Peyer's patch (tissue), 4 donors: ENCODE measurements at places on chromosomes 5 and 9. TPM values are rescaled to one million over a fixed set of nuclear protein-coding genes. Genes with fewer than 3 reads are reported as not detected.

- DNase-seq: no peak
These were observed 21.3 kb upstream of the LMX1B start for GRCh38 chr9:126592461-126592860.

DNA sequence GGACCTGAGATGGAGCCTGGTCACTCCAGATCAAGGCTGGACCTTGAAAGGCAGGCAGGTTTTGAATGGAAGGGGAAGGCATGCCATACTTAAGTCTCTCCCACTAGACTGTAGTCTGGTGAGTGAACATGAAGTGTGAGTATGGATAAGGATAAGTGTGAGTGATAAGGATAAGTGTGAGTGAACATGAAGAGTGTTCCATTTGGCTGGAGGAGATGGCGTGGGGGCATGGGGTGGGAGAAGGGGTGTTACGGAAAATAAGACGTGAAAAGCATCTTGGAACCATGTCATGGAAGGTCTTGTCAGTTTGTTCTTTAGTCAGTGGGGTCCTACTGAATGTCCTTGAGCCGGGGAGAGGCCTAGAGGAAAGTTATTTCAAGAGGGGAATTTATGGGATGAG, 32.8 kb downstream of the HMGXB3 start:
- no peak for DNase-seq

- DNase-seq: no peak
These were observed 349.9 kb downstream of the EFNA5 start for GRCh38 chr5:107320846-107321245.

FOXD4L5 gene
- 0.27 TPM for total RNA-seq

PCDHAC2 gene
- 0.19 TPM for total RNA-seq
